ENCODE measurements at places on chromosomes 13 and 19.
A peak's percentile ranks its signal among the peaks of the same experiment; 100 is the strongest.

- DNase-seq, result no peak
Measured at GRCh38 chr13:113914333-113915011, 50.6 kb upstream of the GAS6 start.

- peak; percentile 93 for DNase-seq
Measured at GRCh38 chr19:35135389-35135909, 590 bp upstream of the LGI4 start.

DNA sequence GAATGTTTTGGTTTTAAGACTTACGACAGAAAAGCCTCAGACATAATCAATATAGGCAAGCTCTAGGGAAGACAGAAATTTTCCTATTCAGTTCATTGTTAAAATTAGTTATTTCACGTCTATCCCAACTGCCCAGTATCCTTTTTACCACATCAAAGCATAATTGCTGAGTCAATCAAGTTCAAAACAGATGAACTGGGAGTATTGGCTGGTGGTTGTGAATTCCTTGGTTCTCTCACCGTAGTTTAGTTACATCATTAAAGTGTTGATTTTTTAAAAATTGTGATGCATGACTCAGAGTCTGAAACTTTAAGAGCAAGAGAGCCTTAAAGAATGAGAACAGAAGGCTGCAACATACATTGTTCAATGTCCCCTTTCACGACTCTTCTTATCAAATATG, 143.3 kb upstream of the FREM2 start:
- no peak for DNase-seq

DNA sequence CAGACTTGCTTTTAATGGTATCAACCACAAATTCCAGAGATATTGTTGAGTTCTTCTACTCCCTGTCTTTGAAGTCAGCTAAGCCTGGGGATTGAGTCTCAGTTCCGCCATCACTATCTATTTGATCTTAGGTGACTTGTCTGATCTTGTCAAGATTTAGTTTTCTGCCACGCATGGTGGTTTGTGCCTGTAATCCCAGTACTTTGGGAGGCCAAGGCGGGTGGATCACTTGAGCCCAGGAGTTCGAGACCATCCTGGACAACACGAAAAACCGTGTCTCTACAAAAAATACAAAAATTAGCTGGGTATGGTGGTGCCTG, 376.9 kb downstream of the FGF9 start:
- DNase-seq, result no peak

- peak; percentile 56 for DNase-seq
Measured at GRCh38 chr19:52689843-52690368, 44.9 kb downstream of the ZNF611 start.

GRCh38 chr19:1000095-1000494, at the start of gene GRIN3B:
Gene GRIN3B, plus strand, starts transcription at chr19:1000419. Its CDS starts 19 bp downstream, at chr19:1000438.
- DNase-seq, result peak; percentile 82

DNA sequence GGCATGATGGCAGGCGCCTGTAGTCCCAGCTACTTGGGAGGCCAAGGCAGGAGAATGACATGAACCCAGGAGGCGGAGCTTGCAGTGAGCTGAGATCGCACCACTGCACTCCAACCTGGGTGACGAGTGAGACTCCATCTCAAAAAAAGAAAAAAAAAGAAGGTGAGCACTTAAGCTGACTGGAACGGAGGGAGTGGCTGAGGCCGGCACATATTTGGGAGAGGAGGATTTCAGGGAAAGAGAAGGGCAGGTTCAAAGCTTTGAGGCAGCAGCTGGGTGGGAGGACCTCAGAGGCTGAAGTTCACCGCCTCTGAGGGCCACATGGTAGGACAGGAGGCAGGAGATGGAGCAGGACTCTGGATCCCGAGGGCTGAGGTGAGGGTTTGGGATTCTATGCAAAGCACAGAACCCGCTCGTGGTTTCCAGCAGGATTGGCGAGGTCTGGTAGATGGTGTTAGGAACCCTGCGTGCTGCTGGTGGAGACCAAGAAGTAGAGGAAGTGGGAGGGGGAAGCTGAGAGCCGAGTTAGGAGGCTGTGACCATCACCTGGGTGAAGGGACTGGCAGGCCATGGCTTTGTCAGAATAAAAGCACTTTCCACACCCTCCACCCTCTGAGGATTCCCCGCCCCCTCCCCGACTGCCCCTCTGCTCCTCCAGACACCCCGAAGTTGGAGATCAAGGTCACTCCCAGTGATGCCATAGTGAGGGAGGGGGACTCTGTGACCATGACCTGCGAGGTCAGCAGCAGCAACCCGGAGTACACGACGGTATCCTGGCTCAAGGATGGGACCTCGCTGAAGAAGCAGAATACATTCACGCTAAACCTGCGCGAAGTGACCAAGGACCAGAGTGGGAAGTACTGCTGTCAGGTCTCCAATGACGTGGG, 8.4 kb downstream of the CD22 start:
- DNase-seq, result no peak

DNA sequence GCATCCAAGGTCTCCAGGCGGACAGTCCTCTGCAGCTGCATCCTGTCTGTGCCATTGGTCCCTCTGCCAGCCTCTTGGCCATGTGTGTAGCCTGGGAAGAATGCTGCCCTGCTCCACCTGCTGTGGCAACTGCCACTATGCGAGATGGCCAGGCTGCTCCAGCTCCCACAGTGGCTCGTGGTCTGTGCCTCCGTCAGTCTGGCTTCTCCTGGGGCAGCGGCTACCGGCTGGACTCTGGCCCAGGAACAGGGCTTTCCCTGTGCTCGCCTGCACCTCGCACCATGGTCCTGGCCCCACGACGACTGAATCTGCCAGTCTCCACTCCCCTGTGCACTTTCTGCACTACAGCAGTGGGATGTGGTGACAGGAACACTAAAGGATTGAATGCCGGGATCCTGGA, 26.7 kb upstream of the FFAR2 start:
- DNase-seq, result no peak

DNA sequence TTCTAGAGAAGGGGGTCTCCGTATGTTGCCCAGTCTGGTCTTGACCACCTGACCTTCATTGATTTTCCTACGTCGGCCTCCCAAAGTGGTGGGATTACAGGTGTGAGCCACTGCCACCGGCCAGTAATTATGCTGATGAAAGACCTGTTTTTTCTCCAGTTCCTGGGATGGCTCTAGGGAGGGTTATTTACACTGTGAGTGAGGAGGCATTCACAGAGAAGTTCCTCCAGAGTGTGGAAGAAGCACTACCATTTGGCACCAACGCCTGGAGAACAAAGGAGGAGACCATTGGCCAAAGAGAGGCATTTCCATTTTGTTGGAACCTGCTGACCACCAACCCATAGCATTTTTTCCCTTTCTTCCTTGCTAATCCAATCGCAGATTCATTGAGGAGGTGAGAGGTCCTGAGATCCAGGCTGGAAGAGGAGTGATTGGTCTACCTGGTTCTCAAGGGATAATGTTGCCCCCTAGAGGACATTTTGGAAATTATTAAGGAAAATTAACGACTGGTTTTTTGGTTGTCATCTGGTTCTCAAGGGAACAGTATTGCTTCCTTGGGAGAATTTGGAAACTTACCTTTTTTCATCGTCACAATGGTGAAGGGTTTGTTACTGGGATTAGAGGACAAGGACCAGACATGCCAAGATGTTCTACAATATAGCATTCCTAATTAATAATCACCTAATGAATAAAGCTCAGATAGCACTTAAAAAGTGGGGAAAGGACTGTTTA, 5.5 kb upstream of the SAE1 start:
- DNase-seq, result no peak

DNA sequence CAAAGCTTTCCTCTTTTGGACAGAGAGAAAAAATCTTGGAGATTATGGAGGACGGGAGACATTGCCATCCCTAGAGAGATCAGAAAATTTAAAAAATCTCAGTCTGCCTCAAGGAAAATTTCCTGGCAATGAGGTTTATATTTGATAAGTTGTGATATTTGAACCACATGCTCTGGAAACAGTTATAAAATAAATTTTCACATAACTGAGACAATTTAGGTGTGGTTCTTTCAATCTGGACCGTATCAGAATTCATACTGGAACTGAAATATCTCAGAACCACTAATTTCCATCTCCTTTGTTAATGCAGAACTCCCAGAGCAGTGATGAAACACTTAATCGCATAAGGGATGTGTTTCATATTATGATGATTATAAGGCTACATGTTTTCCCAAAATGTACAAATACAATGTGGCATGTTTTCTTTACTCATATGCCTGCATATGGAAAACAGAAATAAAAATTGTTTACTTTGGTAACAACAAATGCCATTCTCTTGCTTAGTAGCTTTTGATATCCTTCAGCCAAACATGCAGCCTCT, 13.7 kb downstream of the UBE2L5 start:
- DNase-seq, result no peak

GRCh38 chr19:4181053-4181508, 1.3 kb downstream of the SIRT6 start:
- no peak for DNase-seq
